ENCODE measurements at places on chromosomes 13 and 19.

- peak; percentile 88 for DNase-seq
These were observed 7.7 kb downstream of the PLEKHF1 start for GRCh38 chr19:29672933-29673336.

GRCh38 chr13:43981512-43982301 is 102.0 kb downstream of the LACC1 start:
- DNase-seq = no peak

DNA sequence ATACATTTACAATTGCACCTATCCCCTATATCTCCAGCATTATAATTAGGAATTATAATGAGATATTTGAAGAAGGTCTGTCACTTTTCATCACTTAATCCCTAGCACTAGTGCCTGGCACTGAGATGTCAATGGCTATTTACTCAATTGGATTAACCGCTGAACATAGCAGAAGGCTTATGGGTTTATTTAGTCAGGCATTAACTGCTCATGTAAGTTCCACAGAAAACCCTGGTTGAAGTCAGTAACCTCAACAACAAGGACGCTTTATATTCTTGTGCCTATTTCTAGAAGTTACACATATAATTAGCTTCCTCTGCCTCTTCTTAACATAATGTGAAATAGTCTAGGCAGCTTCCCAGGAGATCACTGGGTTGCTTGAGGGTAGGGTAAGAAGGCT is 107.5 kb upstream of the POSTN start:
- no peak for DNase-seq

GRCh38 chr13:113975416-113975815 is 1.5 kb upstream of the C13orf46 start:
- DNase-seq = no peak

DNA sequence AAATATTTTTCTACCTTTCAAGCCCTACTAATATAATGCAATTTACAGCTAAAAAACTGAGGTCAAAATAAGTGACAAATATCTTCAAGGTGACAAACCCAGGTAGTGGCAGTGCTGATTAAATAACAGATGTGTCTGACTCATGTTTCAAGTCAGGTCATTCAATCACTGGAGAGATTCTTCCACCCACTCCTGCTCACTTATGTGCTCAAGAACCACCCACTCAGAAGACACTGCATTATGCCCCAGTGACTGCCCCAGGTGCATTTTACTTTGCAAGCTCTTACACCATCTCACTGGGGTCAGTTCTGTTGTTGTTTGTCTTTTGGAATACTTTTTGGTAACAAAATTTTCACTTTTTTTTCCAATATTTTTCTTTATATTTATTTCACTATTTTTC is 2.2 kb downstream of the ZNF100 start:
- DNase-seq = no peak

DNA sequence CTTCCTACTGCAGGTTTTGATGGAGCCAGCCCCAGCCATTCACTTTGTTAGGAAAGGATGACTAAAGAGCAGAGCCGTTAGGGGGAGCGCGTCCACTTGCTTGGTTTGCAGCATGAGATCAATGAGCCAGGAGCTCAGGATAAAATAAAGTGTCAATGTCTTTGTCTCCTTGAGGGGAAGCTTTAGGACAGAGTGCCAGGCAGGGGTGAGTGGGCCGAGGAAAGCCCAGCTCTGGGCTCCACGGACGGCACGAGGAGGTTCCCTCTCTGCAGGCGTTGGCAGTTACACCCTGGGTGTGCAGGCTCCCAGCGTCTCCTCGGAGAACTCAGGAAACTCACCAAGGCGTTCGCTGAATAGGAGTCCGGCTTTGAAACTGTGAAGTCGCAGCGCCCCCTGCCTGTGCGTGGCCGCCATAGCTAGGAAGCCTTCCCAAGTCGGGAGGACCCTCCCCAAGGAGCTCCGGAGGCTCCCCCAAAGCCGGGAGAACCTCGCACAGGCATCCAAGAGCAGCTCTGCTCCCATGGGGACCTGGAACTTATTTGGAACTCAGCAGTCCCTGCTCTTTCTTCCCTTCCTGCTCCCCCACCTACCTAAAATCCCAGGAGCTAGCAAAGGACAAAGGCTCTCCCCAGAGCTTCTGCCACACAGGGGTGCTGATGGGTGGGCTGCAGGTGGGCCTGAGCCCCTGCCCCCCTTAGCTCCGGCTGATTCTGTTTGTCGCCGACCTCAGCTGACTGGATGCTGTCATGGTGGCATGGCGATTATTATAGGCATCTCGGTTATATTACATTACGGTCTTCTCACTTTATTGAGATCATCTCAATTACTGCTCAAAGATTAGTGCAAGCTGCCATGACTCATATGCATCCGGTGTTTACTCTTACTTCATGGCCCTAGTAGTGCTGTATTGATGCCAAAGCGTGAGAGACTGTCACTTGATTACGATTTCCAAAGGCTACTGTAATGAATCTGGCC is 34.4 kb downstream of the GSX1 start:
- peak; percentile 79 for DNase-seq

All from stimulated activated effector memory CD8-positive, alpha-beta T cell treated with anti-CD3 and anti-CD28 coated beads, Interleukin-12 subunit alpha, Interleukin-12 subunit beta, amount 100 ng/mL, for 72 hours (primary cell).